ENCODE measurements at places on chromosomes 12 and 14.
A peak's percentile ranks its signal among the peaks of the same experiment; 100 is the strongest.

DNA sequence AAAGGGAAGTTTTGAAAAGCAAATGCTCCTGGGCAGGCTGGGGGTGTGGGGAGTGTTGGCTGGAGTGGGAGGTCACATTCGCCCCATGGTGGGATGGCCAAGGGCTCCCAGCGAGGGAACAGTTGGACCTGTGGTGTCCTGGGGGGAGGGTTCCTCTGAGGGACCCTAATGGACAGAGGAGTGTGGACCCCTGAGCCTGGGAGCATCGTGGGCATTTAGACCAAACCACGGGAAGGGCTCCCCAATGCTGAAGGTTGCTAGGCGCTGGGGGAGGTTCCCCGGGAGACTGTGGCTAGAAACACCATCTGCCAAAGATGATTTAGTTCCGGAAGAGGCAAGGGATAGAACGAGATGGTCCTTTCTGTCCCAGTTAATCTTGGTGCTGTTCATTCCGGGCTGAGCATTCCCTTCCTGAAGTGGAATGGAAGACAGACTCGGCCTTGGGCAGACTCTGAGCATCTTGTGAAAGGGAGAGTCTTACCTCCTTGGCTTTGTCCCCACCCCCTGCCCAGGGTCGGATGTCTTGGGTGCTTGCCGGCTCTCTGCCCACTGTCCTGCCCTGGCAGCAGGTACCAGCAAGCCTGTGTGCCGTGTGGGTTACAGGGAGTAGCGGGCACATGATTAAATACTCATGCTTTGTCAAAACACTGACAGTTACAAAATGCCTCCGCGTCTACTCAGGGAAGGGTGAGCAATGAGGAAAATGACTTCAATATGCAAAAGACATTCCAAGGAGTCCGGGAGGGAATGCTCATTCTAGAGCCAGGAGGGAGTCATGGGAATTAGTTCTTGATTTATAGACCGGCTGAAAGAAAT lies 215.9 kb downstream of the CACNA1C start:
- DNase-seq, result peak; percentile 75

GRCh38 chr14:103628221-103628683 lies 759 bp upstream of the KLC1 start:
- DNase-seq, result peak; percentile 60

DNA sequence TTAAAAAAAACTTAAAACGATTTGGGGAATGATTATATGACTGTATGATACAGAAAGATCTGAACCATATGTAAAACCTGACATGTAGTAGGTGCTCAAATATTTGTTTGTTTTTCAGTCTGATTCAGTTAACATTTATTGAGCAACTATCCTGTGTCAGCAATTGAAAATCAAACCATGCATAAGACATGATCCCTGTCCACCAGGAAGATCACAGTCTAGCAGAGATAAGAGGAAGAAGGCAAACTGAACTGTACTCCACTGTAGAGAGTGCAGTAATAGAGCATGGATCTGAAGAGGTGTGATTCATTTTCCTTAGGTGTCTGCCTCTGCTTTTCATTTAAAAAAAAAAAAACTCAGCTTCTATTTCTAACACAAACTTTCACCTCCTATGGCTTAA lies 7.9 kb upstream of the AK7 start:
- no peak for DNase-seq

DNA sequence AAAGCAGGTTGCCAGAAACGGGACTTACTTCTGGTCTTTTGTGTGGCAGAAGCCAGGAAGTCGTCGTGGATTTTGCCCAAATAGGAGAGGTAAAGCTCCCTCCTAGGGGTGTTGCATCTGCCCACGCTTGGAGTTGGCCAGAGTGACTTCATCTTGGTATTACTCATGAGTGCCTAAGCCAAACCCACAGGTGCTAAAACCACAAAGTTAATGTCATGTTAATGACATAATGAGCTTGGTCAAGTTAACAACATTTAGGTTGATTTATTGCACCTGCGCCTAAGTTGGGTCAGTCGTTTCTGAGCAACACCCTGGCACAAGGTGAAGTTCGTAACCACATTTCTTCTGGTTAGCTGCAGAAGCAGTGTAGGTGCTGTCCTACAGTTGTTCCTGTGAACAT lies 225.2 kb downstream of the FUT8 start:
- no peak for DNase-seq

- DNase-seq, result no peak
Observed at GRCh38 chr12:101209319-101210302, at the start of gene SLC5A8. SLC5A8 (minus strand) TSS chr12:101210238; CDS start chr12:101209848, 390 bp downstream.

- no peak for DNase-seq
Observed at GRCh38 chr12:93805736-93806141, 128.6 kb downstream of the CRADD start.

DNA sequence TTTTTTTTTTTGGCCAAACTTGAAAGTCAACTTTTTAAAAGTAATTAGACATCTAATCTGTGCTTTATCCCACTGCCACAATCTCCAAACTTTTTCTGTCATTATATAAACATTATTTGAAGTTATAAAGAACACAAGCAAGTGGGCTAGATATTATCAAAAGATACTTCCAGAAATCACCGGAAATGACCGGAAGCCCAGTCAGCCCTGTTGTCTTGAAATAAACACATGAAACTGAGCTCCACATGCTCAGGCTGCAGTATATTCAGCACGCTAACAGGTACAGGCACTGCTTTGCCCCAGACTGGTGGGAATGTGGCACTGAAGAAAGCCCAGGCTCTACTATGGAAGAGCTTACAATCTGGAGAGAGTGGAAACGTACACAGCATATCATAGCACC lies 158.9 kb upstream of the PLEKHG7 start:
- no peak for DNase-seq

DNA sequence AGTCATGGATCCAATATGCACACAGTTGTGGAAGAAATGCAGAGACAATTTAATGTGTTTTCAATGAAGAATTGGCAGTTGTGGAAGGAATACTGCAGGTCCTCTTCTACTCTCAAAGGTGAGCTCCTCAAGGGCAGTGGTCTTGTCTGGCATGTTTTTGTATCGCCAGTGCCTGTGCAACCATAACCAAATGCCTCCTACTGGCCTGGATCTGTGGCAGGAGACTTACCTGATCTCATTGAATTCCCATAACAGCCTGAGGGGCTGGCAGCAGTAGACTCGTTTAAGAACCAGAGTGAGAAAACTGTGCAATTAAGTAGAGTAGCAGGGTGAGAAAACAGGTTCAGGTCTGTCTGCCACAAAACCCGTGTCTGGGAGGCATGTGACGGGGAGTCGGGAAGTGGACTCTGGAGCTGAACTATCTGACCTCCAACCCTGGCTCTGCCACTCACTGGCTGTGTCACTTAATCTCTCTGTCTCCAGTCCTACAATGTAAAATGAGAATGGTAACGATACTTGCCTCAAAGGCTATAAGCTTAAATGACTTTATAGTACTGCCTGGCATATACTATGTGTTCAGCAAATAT lies 268.2 kb upstream of the SSTR1 start:
- no peak for DNase-seq

- no peak for DNase-seq
Observed at GRCh38 chr12:6425590-6426531, 18.9 kb upstream of the CD27 start.

DNA sequence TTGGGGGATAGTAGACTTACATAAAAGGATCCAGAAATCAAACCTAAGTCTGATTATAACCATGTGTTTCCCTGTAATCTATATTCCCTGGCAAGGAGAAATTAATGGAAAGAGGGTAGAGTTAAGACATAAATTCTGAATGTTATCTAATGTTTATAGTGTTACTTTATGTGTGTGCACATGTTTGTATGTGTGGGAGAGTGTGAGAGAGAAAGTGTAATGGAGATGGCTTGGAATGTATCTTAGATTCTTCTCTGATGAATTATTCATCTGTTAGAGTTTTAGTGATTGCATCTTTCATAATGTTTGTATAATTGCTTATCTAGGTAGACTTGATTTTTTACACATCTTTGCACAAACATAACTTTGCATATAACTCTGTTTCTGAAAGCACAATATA lies 490.9 kb downstream of the FLRT2 start:
- no peak for DNase-seq

GRCh38 chr12:32651151-32651955 lies 27.7 kb upstream of the DNM1L start:
- DNase-seq, result no peak

- no peak for DNase-seq
Observed at GRCh38 chr14:21106176-21106497, 5.3 kb downstream of the TMEM253 start.

DNA sequence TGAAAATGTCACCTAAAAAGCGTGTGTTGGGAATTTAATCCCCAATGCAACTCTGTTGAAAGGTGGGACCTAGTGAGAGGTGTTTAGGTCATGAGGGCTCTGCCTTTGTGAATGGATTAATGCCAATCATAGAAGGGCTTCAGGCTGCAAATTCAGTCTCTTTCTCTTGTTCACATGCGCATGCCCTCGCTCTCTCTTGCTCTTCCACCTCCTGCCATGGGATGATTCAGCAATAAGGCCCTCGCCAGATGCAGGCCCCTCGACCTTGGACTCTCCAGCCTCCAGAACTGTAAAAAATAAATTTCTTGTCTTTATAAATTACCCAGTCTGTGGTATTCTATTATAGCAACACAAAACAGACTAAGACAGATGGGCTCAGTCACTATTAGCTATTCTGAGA lies 55.4 kb downstream of the PLXNC1 start:
- DNase-seq, result no peak

GRCh38 chr12:65902500-65902899 lies 78.2 kb downstream of the HMGA2 start:
- no peak for DNase-seq

GRCh38 chr12:133026996-133027395 lies 10.3 kb upstream of the ZNF84 start:
- DNase-seq, result no peak

- DNase-seq, result no peak
Observed at GRCh38 chr12:130334399-130334798, 3.3 kb upstream of the PIWIL1 start.

DNA sequence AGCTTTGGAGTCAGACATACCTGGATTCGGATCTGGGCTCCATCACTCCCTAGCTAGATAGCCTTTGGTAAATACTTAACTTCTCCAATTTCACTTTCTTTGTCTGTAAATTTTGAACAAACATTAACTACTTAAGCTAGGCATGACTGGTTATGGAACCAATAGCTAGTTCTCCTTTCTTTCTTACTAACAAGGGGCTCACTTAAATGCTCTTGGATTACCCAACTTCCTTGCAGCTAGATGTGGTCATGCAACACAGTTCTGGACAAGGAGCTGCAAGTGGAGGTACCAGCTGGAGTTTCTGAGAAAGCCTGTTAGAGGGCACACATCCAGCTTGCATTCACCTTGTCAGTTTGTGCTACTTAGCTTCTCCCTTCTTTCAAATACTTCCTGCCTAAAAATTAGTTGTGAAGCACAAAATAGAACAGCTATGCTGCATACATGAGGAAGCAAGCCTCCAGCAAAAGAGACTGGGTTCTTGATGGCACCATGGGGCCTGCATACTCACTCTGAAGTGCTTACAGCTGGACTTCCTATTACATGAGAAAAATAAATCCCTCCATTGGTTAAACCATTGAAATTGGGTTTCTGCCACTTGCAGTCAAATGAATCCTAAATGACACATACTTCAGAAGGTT lies 210.1 kb upstream of the EEA1 start:
- DNase-seq, result no peak

DNA sequence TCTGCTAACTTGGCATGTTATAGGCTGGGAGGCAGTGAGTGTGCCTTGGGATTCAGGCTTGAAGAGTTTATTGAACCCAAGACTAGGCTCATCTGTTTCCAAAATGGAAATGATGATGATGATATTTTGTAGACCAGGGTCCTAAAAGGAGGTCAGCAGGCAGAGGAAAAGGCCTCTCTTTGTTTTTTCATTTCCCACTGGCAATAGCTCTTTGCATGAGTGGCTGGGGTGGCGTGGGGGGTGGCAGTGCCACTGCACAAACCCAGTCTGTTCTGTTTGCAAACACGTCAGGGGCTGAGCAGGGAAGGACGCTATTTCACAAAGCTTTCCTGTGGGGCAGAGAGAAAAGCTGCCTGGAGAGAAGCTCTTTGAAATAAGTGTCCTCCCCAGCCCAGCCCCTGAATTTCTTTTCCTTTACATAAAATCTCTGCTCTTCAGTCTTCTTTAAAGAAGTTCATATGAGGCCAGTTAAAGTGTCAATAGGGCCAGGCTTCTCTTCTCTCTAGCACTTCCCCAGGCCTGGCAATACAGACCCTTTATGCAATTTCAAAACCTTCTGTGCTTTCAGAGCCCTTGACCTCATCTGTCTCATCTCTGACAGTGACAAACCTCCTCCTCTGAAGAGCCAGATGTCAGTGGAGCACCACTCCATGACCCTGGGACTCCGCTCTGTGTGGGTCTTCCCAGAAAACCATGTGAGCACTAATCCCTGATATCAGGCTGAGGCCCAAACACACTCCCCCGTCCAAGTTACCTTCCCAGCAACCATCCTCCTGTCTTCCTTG lies 72.8 kb downstream of the ZNF664 start:
- DNase-seq, result no peak

- DNase-seq, result no peak
Observed at GRCh38 chr14:77421201-77421600, 2.1 kb downstream of the NOXRED1 start.

DNA sequence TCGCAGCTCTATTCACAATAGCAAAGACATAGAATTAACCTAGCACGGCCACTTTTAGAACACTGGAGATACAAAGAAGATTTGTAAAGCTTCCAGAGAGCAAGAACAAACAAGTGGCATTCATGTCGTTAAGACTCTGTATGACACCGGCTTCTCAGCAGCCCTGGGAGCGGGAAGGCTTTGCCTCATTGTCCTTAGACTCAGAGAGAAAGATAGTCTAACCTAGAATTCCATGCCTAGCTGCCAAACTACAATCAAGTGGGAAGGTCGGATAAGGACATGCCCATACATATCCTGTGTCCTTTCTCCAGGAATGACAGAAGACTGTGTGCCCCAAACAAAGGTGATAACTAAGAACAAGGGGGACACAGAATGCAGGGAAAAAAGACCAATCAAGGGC lies 1038.3 kb downstream of the BCL11B start:
- DNase-seq, result no peak

DNA sequence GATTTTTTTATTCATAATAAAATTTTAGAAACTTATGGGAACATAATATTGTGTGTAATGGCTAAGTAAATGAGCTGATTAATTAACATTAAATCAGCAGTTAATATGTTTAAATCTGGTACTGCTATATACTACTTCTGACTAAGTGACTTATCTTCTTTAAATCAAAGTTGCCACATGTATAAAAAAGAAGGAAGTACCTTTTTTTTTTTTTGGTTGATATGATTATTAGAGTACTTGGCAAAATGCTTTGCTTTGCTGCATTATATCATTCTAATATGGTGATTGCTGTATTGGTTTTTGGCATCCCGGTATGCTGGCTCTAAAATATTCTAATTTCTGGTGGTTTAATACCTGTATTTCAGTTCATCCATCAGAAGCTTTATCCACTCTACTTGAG lies 319.1 kb upstream of the RGS6 start:
- no peak for DNase-seq

DNA sequence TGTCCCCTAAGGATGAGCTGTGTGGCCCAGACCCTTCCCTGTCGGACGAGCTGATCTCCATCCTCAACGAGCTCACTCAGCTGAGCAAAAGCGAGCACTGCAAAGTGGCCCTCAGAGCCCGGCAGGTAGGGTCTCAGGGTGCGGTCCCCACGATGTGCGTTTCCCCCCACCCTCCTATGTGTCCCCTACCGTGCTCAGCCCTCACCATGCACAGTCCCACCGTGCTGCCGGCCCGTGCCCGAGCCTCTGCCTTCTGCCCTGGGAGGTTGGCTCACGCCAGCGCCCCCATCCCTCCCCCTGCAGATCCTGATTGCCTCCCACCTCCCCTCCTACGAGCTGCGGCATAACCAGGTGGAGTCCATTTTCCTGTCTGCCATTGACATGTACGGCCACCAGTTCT lies 86.6 kb downstream of the FOXN4 start:
- no peak for DNase-seq

- peak; percentile 30 for DNase-seq
Observed at GRCh38 chr14:91996948-91997371, 42.9 kb downstream of the TRIP11 start.

Measured in HTR-8/SVneo (cell line).